ENCODE measurements at places on chromosomes 3 and 15.

- DNase-seq = no peak
Measured at GRCh38 chr3:52327486-52328290, 11.6 kb downstream of the DNAH1 start.

DNA sequence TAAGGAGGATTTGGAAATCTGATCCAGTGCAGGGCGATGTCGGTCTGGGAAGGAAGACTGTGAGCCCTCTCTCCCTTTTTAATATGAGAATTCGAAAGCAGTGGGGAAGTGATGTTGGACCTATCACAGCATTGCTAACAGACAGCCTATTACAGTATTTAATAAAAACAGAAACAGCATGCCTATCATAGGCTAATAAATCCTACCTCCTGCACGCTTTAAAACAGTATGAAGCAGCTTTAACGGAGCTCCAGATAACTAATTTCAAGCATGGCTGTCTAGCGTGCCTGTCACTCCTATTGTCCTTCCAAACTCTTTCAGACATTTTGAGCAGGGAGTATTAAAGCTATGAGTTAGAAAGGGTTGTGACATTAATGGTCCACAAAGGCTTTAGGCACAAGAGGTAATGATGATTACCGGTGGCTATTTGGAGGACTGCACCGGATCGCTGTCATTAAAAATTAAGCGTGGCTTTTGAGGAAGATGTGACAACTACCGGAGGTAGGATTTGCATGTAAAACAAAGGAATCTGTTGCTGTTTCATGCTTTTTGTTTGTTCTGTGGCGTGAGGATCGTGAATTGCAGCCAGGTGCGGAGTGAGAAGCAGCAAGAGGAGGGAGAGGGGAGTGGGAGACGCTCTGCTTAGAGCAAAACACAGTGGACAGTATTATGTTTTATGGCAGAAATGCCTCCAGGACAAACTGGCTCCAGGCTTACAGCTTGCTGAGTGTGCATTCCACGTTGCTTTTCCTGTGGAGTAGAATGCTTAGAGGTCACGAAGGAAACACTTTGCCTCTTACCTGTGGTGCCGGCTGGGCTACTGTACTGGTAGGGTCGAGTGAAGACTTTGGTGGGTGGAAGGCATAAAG lies at the start of gene KCNMB2:
TSS of gene KCNMB2 (plus strand) at position 226 of the 869 bp plus-strand sequence.
- no peak for DNase-seq

DNA sequence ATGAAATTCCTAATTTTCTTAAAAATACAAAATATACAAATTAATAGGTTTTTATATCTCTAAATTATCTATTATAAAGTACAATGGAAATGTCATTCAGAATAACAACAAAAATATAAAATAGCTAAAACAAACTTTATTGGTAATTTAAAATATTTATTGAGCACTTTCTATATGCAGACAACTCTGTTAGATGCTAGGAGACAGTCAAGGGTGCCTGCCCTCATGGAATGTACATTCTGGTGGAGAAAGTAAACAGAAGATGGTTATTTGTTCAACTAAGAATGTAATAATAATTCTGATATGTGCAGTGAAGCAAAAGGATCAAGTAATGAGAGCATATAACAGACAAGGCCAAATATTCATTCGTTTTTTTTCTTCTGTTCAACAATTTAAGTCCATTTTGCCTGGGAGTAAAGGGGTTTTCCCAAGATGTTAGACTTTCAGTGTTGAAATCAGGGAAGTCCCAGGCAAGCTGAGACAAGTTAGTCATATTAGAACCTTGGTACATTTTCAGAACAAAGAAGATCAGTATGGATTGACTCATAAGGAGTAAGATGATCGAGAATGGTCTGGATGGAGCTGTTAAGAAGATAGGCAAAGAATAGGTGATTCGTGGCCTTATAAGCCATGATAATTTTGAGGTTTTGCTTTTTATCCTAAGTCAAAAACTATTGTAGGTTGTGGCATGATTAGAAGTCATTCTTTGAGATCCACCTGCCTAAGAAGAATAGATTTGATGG lies 150.2 kb upstream of the MLF1 start:
- no peak for DNase-seq

DNA sequence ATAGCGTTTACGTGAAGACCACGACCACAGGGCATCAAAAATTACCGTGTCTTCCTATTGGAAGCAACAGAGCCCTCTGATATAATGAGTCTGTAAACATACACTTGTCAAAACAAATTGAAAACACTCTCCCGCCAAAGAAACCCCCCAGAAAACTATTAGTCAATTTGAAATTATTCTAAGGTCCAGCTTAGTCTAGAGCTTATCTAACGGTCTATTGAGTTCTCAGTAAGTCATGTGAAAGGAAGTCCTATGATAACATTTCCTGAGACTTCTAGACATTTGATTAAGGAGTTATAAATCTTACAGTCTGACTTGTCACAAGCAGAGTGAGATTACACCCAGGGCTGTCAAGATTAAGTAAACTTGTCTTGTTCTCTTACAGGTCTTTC lies 356.3 kb downstream of the FOXP1 start:
- DNase-seq = no peak

- no peak for DNase-seq
Measured at GRCh38 chr3:47430606-47431005, 45.1 kb downstream of the SCAP start.

DNA sequence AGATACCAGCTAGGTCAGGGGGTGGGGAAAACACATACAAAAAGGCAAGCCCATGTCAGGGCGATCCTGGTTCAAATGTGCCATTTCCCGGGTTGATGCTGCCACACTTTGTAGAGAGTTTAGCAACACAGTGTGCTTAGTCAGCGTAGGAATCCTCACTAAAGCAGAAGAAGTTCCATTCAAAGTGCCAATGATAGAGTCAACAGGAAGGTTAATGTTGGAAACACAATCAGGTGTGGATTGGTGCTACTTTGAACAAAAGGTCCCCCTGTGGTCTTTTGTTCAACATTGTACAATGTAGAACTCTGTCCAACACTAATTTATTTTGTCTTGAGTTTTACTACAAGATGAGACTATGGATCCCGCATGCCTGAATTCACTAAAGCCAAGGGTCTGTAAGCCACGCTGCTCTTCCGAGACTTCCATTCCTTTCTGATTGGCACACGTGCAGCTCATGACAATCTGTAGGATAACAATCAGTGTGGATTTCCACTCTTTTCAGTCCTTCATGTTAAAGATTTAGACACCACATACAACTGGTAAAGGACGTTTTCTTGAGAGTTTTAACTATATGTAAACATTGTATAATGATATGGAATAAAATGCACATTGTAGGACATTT lies 28.9 kb downstream of the TPM1 start:
- DNase-seq = no peak

DNA sequence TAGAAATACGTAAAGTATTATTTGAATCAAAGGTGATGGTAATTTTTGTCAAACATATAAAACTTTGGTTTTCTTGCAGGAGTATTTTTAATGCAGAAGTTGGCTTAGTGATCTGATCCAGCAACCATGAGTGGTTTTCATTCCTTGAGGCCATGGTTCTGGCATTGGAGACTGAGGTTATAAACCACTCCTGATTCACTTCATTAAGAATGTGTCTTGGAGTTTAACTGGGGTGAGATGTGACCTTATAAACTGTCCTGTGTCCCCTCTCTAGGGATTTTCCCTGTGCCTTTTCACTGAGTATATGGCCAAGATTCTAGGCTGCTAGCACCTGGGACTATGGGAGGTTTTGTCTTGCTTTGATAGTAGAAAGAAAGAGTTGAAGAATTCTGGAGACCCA lies 94.3 kb downstream of the RYR3 start:
- DNase-seq = no peak

DNA sequence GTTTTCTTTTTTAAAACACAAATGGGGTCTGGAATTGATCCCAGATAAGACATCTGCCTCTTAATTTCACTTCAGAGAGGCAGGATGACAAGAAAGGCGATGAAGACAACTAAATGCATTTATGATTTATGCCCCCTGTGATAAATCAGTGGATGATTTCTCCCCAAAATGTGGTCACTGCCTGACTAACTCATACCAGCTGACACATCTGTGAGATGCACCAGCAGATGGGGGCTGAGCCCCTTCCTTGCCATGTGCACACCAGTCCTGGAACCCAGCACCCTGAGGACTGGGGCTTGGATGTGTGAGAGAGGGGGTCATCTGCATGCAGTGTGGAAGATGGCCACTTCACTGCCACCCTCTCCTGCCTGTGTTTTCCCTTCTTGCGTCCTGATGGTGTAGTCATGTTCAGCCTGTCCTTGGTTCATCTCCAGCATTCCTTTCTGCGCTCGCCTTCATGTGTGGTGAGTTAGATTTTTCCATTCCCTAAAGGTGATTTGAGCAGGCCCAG lies 264.3 kb downstream of the LRTM1 start:
- DNase-seq = no peak

DNA sequence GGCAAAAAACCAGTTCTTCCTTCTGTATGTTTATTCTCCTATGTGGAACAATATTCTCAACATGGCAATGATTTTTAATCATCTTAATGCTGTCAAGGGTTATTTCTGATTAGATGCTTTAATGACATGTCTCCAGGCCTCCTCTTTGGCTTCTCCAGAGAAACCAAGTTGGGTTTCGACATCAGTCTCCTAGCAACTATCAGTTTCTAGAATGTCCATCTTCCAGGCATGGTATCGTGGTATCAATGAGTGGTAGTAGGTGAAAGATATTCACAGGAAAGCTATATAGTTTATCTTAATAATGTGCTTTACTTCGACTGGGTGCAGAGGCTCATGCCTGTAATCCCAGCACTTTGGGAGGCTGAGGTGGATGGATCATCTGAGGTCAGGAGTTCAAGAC lies 128.5 kb downstream of the C3orf70 start:
- no peak for DNase-seq

GRCh38 chr3:77304700-77305021 lies 264.8 kb downstream of the ROBO2 start:
- no peak for DNase-seq

- DNase-seq = no peak
Measured at GRCh38 chr15:100806157-100806556, 73.5 kb upstream of the ALDH1A3 start.

GRCh38 chr3:67901681-67902080 lies 247.3 kb upstream of the SUCLG2 start:
- no peak for DNase-seq

- no peak for DNase-seq
Measured at GRCh38 chr3:194622621-194623340, 10.4 kb downstream of the TMEM44 start.

- no peak for DNase-seq
Measured at GRCh38 chr15:98775498-98776230, 127.3 kb downstream of the IGF1R start.

DNA sequence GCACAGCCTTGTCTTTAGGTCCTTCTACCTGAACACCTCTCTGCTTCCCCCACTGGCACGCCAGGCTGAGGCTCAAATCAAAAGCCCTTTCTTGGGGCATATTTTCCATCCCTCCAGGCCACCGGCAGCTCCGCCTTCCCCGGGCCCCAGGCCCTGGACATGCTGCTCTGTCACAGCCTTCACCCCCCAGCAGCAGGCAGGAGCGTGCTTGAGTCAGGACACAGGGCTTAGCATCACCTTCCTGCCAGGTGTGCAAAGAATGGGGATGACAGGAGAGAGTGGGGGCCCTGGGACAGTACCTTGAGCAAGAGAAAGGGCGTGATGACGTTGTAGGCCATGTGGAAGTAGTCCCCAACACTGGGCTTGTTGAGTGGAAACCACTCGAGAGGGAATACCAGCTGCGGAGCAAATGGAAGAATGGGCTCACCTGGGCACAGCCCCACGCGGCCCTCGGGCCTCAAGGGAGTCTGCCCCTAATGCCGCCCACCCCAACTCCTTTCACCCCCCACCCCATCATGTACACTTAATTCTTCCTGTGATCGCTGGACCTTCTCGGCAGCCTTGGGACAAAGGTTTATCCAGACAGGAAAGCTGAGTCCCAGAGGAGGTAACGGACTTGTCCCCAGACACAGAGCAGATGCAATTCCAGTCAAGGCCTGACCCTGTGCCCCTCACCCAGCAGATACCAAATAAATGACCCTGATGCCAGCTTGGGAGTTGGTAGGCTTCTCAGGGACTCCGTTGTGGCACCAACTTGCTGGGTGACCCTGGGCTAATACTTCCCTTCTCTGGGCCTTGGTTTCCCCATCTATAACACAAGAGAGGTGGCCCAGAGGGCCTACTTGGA lies 9.1 kb upstream of the CALML4 start:
- no peak for DNase-seq

- DNase-seq = no peak
Measured at GRCh38 chr3:123751433-123751832, 132.7 kb downstream of the MYLK start.

GRCh38 chr3:104368760-104369159 lies 997.9 kb upstream of the ALCAM start:
- no peak for DNase-seq

GRCh38 chr15:58522391-58522790 lies 90.6 kb downstream of the LIPC start:
- DNase-seq = no peak

Measured in activated CD4-positive, alpha-beta T cell treated with anti-CD3 and anti-CD28 coated beads for 36 hours (primary cell).